Left colon (tissue), 2 donors: ENCODE measurements at places on chromosomes 6 and 20. TPM values are rescaled to one million over a fixed set of nuclear protein-coding genes. Genes with fewer than 3 reads are reported as not detected.

GRCh38 chr6:81166770-81167169 lies 585.7 kb downstream of the TENT5A start:
- no peak for DNase-seq

Gene TSPYL4
- total RNA-seq: 5.7 TPM

GRCh38 chr6:161048641-161049040 lies 57.1 kb downstream of the MAP3K4 start:
- DNase-seq: no peak

Gene ARFGEF3
- total RNA-seq: 19.1 TPM

GRCh38 chr6:129754750-129755149 lies 44.8 kb upstream of the ARHGAP18 start:
- no peak for DNase-seq

DNA sequence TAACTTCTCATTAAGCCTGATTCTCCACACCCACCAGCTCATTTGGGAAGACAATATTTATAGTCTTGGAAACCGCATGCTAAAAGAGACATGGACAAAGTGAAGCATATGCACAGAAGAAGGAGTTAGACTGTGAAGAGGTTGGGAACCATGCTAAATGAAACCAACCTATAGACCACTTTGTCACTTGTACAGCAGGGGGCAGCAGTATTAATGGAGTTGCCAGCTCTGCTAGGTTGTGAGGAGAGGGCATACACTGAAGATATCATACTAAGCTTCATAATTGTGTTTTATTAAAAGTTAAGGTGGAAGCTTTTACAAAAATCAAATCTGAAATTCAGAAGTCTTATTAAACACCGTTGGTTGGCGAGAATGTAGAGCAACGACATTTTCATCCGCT lies 38.3 kb upstream of the HMGCLL1 start:
- no peak for DNase-seq

Gene ADAM33
- total RNA-seq: 6.4 TPM
